Glutamatergic neuron (in vitro differentiated cells): ENCODE measurements at places on chromosomes 5 and 9.
A peak's percentile ranks its signal among the peaks of the same experiment; 100 is the strongest.

GRCh38 chr5:104299998-104300706 is 737.6 kb upstream of the NUDT12 start:
- no peak for DNase-seq

DNA sequence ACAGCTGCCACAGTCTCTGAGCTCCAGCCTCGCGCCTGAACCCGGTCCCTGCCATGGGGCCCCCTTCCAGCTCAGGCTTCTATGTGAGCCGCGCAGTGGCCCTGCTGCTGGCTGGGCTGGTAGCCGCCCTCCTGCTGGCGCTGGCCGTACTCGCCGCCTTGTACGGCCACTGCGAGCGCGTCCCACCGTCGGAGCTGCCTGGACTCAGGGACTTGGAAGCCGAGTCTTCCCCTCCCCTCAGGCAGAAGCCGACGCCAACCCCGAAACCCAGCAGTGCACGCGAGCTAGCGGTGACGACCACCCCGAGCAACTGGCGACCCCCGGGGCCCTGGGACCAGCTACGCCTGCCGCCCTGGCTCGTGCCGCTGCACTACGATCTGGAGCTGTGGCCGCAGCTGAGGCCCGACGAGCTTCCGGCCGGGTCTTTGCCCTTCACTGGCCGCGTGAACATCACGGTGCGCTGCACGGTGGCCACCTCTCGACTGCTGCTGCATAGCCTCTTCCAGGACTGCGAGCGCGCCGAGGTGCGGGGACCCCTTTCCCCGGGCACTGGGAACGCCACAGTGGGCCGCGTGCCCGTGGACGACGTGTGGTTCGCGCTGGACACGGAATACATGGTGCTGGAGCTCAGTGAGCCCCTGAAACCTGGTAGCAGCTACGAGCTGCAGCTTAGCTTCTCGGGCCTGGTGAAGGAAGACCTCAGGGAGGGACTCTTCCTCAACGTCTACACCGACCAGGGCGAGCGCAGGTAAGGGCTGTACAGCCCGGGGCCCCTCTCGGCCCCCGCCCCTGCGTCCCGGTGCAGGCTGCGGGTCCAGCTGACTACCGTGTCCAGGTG is 509 bp downstream of the LVRN start:
- peak; percentile 65 for DNase-seq

DNA sequence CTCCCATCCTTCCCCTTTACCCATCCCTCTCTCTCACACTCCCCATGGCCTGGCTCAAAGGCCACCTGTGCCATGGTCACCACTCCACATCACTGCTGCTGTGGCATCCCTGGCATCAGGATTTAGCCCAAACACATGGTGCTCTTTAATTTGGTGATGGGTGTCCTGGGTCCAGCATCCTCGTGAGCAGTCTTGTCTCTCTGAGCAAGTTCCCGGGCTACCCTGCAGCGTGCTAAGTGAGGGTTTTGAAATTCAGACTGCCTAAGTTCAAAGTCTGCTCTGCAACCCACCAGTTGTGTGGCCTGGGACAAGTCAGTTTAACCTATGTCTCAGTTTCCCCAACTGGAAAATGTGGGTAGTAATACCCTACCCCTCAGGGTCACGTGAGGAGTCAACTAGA is 39.9 kb downstream of the WHRN start:
- no peak for DNase-seq

- no peak for DNase-seq
These were observed 13.1 kb upstream of the ANXA1 start for GRCh38 chr9:73138516-73138915.

DNA sequence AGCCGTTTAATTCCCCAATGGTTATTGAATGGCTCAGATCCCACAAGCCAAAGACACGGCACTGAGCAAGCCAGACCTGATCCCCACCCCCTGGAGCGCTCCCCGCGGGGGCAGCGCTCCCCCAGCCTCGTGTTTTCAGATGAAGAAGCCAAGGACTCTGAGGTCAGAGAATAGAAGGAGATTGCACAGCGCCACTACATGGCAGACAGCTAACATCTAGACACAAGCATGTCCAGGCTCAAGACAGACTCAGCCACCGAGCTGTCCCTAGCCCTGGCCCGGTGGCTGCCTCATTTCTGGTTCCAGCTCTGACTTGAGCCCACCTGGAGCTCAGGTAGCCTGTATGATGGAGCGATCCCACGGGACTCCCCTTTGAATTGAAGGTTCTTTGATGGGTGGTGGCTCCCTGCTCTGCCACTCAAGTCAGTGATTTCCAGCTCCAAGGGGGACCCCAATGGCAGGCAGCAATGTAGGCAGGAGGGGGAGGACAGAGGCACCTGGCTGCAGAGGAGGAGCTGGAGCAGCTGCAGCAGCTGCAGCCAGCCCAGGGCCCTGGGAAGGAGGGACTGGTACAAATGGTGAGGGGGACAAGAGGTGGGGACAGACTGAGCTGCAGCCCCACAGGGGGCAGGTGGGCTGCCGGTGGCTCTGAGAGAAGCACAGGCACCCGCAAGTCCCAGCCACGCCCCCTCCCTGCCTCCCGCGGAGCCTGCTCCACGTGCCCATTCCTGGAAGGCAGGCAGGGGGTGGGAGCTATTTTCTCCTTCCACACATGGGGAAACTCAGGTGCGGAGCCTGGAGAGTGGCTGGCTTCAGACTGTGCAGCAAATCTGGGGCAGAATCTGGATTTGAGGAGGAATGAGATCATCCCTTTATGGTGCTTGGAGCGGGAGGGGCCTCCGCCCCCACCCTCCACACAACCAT is 40.2 kb downstream of the NTNG2 start:
- no peak for DNase-seq

DNA sequence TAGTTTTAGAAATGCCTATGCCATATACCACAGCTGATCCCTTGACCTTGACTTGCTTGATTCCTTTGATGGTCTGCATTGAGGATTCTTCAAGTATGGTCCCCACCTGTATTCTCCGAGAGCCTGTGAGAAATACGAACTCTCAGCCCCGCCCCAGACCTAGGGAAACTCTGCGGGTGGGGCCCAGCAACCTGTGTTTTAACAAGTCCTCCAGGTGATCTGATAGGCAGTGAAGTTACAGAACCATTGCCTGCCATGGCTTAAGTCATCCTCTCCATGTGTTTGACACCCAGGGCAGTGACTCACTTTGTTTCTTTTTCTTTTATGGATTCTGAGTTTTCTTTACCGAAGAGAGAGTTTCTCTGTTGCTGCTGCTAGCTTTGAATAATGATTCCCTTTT is 18.5 kb downstream of the FRMPD1 start:
- no peak for DNase-seq
